Muscle of leg (tissue), 16 donors: ENCODE measurements at places on chromosomes 7 and 10. TPM values are rescaled to one million over a fixed set of nuclear protein-coding genes. Genes with fewer than 3 reads are reported as not detected.
A peak's percentile ranks its signal among the peaks of the same experiment; 100 is the strongest.

DNA sequence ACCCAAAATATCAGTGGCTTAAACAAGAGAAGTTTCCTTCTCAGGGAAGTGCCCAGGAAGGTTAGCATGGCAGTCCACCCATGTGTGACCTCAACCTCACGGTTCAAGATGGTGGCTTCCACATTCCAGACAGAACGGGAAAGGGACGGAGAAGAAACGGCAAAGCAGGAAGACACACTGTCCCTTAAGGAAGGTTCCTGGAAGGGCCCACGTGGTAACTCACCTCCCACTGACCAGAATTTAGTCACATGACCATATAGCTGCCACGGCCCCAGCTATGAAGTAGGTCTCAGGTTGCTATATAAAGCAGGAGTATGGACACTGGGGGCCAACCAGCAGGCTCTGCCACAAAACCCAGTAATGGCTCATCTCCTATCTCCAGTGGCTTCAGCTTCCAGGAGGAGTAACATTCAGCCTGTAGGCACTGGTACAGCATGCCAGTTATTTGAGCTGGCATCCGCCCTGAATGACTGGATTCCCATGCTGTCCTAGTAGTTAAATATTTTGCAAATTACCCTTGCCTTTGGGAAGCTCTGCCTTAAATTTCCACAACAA, 278.5 kb upstream of the KLF14 start:
- H3K27me3 ChIP-seq, result no peaks in the 10 kb centered on the region
- no peak overlapping the region for H3K4me3 ChIP-seq
- H3K27ac ChIP-seq, result no peak overlapping the region
- H3K4me1 ChIP-seq, result no peaks in the 10 kb centered on the region

GRCh38 chr10:103872137-103872931, 17.0 kb upstream of the SH3PXD2A start:
- no peaks in the 10 kb centered on the region for H3K27me3 ChIP-seq
- H3K36me3 ChIP-seq, result no peaks in the 10 kb centered on the region
- peaks cover 8% of the 10 kb centered on the region for H3K4me1 ChIP-seq
- no peak for DNase-seq

DNA sequence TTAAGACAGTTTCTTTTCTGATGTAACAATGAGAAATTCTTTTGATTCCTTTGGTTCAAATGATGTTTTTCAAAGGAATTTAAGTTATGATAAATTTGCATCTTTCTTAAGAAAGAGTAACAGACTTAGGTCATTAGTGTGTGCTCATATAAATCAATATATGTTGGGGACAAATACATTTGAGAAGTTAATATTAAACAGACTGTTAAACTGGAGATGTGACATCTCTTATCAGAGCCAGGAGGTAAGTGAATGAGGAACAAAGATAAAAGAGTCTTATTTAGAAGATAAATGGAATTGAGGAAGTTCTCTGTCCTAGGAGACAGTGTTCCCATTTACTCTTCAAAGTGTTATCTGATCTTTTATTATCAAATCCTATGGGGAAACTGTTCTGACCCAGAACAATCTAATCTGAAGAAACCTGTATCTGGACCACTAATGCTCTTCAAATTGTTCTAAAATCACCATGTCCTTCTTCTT, 104.8 kb upstream of the LAMB4 start:
- no peak overlapping the region for H3K27ac ChIP-seq
- H3K4me3 ChIP-seq, result no peak overlapping the region
- H3K27me3 ChIP-seq, result no peaks in the 10 kb centered on the region
- no peak for DNase-seq
- no peaks in the 10 kb centered on the region for H3K36me3 ChIP-seq

DNA sequence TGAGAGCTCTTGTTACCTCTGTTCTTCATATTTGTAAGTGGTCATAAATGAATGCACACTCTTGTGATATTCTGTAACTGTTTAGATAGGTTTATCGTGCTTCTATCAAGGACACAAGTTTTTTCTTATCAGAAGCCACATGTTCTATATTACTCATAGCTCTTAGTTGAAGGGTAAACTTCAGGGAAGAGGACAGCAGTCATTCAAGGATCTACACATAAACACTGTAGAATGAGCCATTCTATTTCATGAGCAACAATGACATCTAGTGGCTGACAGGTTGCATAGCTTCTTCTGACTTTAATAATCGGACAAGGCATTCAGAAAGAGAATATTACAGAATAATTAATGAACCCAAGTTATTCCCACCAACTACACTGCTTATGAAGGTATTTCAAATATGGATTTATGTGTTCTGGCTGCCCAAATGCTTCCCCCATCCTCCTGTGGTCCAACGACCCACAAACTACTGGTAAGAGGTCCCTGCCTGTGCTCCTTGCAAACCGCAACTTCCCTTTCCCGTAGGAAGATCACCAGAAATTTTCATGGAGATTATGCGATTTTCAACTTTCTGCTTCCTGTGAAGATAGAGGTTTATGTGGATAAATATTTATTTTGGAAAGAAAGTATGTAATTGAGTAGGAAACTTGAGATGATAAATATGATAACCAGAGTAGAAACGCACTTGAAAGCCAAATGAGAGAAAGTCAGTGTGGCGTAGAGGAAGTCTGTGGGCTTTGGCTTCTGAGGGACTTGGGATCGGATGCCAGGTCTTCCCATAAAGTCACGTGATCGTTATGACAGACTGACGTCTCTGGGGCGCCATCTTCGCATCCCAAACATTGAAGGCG, 16.8 kb upstream of the ABCB5 start:
- H3K4me1 ChIP-seq, result no peaks in the 10 kb centered on the region
- DNase-seq, result peak; percentile 76
- H3K36me3 ChIP-seq, result no peaks in the 10 kb centered on the region
- no peak overlapping the region for H3K4me3 ChIP-seq
- H3K27ac ChIP-seq, result no peak overlapping the region
- no peaks in the 10 kb centered on the region for H3K27me3 ChIP-seq

DNA sequence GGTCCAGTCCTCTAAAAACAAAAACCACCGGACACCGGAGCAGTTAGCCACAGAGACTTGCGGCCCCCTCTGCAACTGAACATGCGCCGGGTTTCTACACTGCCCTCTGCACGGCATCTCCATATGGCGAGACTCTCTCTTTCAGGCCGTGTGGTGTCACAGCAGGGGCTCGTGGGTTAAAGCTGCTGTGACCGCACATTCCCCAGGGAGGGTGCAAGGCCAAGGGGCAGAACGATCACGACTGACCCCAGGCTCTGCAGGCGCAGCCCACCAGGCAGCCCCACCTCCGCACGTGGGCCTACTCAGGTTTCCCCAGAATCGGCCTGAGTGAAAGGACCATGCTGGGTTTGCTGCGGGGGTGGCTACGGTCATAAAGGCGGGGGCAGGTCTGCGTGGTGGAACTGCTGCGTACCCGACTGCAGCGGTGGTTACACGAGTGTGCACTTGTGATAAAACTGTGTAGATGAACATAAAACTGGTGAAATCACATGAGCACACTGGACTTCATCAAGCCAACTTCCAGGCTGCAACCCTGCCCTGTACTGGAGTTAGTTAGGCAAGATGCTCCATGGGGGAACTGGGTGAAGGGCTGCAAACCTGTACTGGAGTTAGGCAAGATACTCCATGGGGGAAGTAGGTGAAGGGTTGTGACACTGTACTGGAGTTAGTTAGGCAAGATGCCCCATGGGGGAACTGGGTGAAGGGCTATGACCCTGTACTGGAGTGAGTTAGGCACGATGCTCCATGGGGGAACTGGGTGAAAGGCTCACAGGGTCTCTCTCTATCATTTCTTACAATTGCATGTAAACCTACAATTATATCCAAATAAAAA, 81.4 kb upstream of the PPP2R2D start:
- no peak for DNase-seq
- H3K36me3 ChIP-seq, result no peaks in the 10 kb centered on the region
- no peak overlapping the region for H3K27ac ChIP-seq
- no peak overlapping the region for H3K4me3 ChIP-seq

DNA sequence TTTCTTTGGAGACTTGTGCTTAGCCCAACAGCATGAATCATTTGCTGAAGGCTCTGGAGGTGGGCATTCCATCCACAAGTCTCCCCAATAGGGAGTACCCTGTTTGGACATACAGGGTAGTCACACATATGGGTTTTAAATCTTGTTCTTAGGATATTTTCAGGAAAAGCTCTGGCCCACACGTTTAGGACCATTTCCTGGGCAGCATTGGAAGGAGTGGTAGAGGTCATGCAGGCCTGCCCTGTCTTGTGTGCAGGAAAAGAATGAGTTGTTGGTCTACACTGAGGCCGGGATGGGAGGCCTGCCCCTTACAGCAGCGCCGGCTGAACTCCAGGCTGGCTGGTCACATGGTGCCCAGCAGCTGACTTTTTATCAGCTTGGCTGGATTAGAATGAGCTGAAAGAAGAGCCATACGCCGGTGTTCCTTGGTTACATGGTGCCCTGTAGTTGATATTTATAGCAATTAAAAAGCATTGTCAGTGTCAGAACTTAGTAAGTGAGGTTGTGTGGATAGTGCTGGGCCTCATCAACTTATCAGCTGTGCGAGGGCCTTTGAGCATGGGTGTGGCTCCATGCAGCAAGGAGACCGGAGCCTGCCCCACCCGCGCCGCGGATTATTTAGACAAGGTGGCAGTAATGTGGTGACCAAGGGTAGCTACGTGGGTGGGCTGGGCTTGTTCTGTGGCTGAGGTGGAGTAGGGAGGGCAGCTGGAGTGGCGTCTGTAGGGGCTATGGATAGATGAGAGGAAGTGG, 28.6 kb downstream of the OGDH start:
- H3K36me3 ChIP-seq, result peaks cover 9% of the 10 kb centered on the region
- H3K4me1 ChIP-seq, result peaks cover 62% of the 10 kb centered on the region
- H3K27ac ChIP-seq, result peak overlapping the region; percentile 72
- peak; percentile 58 for DNase-seq
- H3K27me3 ChIP-seq, result no peaks in the 10 kb centered on the region

- no peaks in the 10 kb centered on the region for H3K36me3 ChIP-seq
- peaks cover 2% of the 10 kb centered on the region for H3K4me1 ChIP-seq
- DNase-seq, result peak; percentile 64
- no peaks in the 10 kb centered on the region for H3K27me3 ChIP-seq
- H3K27ac ChIP-seq, result peak overlapping the region; percentile 49
- H3K4me3 ChIP-seq, result no peak overlapping the region
These were observed 374.7 kb upstream of the VWC2 start for GRCh38 chr7:49398746-49399145.

Gene CPA5
- total RNA-seq, result 6.3 TPM

Gene MEIG1
- total RNA-seq, result 0.27 TPM
